Activated CD4-positive, alpha-beta T cell treated with anti-CD3 and anti-CD28 coated beads, Interleukin-2, amount 10 ng/mL, durations not matched to agents 7 days and 5 days (primary cell): ENCODE measurements at places on chromosomes 4 and X. TPM values are rescaled to one million over a fixed set of nuclear protein-coding genes. Genes with fewer than 3 reads are reported as not detected.

DNA sequence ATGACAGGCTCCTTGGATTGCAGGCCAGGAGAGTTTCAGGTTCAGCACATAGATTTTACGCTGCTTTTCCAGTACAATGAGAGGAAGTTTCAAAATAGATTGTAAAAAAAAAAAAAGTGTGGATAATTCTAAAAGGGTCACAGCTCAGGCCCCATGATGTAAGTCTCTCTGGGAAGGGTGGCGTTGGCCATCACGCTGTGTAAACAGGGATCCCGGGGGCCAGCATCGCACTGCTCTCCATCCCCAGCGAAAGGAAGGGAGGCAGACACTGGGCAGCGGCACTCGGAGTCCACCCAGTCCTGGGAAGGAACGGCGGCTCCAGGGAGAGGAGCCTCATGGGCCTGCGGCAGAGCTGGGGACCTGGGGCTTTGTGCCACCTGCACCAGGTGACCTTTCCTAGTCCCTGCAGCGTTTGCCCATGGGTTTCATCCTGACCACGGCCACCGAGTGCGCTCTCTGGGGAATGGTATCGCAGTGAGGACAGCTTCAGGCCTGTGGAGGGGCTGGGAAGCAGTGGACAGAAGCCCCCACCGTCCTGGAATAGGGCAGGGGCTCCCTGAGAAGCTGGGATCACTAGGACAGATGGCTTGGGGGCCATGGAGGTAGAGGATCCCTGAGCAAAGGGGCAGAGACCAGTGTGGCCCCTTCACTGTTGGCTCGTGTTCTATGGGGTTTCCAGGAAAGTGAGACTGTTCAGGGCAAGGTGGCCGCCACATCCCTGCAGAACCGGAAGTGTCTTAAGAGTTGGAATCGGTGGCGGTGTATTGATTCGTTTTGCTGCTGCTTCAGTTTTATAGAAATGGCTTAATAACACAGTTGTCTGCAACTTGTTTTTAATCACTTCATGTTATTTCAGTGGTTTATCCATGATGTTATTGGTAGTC, 38.9 kb downstream of the RGS12 start:
- no peak overlapping the region for H3K4me3 ChIP-seq
- no peaks in the 10 kb centered on the region for H3K4me1 ChIP-seq
- no peak overlapping the region for H3K27ac ChIP-seq
- no peaks in the 10 kb centered on the region for H3K36me3 ChIP-seq
- peaks cover 7% of the 10 kb centered on the region for H3K27me3 ChIP-seq
- no peak for DNase-seq

The TNMD gene
- total RNA-seq = not detected

DNA sequence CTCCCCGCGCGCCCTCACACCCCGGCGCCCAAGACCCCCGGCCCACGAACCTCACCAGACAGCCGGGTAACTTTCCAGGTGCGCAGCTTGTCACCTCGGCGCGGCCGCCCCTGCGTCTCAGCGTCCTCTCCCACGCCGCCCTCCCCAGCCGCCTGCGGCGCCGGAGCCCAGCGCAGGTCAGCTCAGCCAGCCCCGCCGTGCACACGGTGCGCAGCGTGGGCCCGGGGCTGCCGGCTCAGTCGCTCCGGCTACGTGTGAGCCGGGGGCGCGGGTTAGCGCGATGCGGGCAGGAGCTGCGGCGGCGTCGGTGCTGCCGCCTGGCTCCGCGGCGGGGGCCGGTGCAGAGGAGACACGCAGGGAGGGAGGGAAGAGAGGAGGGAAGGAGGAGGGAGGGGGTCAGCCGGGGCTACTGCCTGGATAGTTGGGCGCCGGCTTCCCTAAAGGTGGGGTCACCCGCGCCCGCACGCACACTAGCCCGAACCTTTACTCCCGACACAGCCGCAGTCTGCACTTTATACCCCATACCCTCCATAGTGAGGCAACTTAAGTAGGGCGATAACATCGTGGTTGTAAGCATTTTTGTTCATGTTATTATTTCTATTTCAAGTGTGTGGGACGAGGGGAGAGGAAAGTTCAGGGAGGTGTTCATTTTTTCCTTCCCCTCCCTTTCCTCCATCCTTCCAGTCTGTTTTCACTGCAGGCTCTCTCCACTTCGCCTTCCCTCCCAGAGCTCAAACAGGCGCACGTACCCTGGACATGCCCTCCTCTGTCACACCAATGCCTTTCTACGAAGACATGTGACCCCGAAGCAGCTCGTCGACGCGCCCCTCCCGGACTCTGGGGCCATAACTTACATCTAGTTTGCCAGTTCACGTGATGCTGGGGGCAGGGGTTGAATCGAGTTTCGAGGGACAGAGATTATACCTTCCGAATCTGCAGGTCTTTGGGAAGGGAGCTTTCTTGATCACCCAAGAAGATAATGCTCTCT, at the start of gene PRKG2:
TSS of gene PRKG2 (minus strand) at position 342 of the 988 bp plus-strand sequence. CDS start 10,175 bp downstream, outside the sequence.
- no peaks in the 10 kb centered on the region for H3K36me3 ChIP-seq
- peaks cover 45% of the 10 kb centered on the region for H3K27me3 ChIP-seq
- DNase-seq = no peak

GRCh38 chr4:38762560-38762959, 20.2 kb downstream of the TLR10 start:
- H3K4me3 ChIP-seq = no peak overlapping the region
- peaks cover 8% of the 10 kb centered on the region for H3K36me3 ChIP-seq
- no peak overlapping the region for H3K27ac ChIP-seq
- H3K27me3 ChIP-seq = no peaks in the 10 kb centered on the region

The SLC10A4 gene
- not detected for total RNA-seq

- H3K36me3 ChIP-seq = peaks cover 56% of the 10 kb centered on the region
- no peak overlapping the region for H3K27ac ChIP-seq
- H3K4me1 ChIP-seq = no peaks in the 10 kb centered on the region
- no peak overlapping the region for H3K4me3 ChIP-seq
- DNase-seq = no peak
Measured at GRCh38 chrX:1420371-1420770, 28.5 kb upstream of the SLC25A6 start.

GRCh38 chrX:132443196-132444135, 45.4 kb downstream of the MBNL3 start:
- no peak for DNase-seq
- no peak overlapping the region for H3K27ac ChIP-seq
- H3K36me3 ChIP-seq = peaks cover 2% of the 10 kb centered on the region
- no peaks in the 10 kb centered on the region for H3K27me3 ChIP-seq

- H3K27me3 ChIP-seq = no peaks in the 10 kb centered on the region
- no peaks in the 10 kb centered on the region for H3K4me1 ChIP-seq
Measured at GRCh38 chrX:130626521-130626920, 224.7 kb downstream of the RBMX2 start.

The ANOS1 gene
- 0.02 TPM for total RNA-seq

GRCh38 chrX:120749141-120749846, 119.4 kb upstream of the C1GALT1C1 start:
- H3K27ac ChIP-seq = peak overlapping the region; percentile 26
- no peak overlapping the region for H3K4me3 ChIP-seq
- peaks cover 2% of the 10 kb centered on the region for H3K36me3 ChIP-seq
